SJCRH30 (cell line): ENCODE measurements at places on chromosomes 2 and 18. TPM values are rescaled to one million over a fixed set of nuclear protein-coding genes. Genes with fewer than 3 reads are reported as not detected.

The CGREF1 gene
- total RNA-seq, result 0.08 TPM in 1 of 2 replicates, not detected in the other

DNA sequence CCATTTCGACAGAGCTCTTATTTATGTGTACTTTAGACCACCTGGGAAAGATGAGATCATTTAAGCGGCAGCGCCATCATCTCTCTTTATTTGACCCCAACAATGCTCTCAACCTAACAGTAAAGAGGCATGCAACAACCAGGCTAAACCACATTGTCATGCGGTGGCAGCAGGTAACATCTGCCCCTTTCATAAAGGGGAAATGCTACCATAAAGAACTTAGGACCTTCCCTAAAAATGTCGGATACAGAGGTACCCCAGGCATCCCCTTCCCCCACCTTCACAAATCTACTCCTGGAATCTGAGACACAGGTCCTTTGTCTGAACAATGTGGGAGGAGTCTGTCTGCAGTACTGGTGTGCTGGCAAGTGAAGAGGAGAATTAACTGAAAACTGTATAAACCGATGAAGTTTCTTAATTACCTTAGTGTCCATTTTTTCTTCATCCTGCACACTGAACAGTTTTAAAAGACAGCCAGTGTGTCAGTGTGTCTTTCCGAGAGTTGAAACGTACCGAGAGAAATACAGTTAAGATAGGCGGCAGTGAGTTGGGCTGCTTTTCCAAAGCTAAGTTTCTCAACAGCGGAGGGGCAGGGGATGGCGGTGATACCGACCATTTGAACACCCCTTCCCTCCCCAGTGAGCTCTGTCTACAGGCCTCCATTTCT lies 1.9 kb downstream of the MEX3C start:
- H3K27ac ChIP-seq, result peak overlapping the region; percentile 89
- H3K36me3 ChIP-seq, result peaks cover 39% of the 10 kb centered on the region
- peak overlapping the region; percentile 96 for H3K4me3 ChIP-seq

The PRKRA gene
- 95.9 and 112 TPM in 2 replicates for total RNA-seq

DNA sequence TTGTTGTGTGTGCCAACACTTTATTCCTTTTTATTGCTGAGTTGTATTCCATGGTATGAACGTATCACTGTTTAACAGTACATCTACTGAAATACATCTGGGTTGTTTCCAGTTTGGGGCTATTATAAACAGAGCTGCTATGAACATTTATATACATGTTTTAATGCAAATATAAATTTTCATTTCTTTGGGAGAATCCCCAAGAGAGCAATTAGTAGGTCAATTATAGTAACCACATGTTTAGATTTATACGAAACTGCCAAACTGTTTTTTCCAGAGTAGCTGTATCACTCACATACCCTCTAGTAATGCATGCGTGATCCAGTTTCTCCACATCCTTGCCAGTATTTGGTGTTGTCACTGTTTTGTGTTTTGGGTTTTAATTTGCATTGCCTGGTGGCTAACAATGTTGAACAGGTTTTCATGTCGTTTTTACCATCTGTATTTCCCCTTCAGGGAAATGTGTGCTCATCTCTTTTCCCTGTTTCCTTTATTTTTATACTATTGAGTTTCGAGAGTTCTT lies 81.0 kb downstream of the TMEM131 start:
- peaks cover 6% of the 10 kb centered on the region; the same call in 1 of the 2 replicates for H3K36me3 ChIP-seq
- H3K27me3 ChIP-seq, result no peaks in the 10 kb centered on the region
- no peak overlapping the region for H3K4me3 ChIP-seq
- H3K27ac ChIP-seq, result no peak overlapping the region
- no peak for DNase-seq

DNA sequence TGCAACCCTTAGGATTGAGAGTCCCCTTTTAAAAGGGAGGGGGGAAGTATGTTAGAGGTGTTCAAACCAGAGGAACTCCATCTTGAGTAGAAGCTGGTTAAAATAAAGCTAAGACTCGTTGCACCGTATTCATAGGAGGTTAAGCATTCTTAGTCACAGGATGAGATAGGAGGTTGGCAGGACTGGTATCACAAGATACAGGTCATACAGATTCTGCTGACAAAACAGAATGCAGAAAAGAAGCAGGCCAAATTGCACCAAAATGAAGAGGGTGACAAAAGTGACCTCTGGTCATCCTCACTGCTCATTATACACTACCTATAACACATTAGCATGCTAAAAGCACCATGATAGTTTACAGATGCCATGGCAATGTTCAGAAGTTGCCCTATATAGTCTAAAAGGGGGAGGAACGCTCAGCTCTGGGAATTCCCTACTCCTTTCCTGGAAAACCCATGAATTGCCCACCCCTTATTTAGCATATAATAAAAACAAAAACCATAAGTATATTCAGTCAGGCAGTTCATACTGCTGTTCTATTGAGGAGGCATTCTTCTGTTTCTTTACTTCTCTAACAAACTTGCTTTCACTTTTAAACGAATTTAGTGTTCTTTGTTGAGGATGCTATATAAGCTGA lies 192.2 kb upstream of the NDUFV2 start:
- H3K27me3 ChIP-seq, result no peaks in the 10 kb centered on the region
- no peaks in the 10 kb centered on the region for H3K36me3 ChIP-seq

DNA sequence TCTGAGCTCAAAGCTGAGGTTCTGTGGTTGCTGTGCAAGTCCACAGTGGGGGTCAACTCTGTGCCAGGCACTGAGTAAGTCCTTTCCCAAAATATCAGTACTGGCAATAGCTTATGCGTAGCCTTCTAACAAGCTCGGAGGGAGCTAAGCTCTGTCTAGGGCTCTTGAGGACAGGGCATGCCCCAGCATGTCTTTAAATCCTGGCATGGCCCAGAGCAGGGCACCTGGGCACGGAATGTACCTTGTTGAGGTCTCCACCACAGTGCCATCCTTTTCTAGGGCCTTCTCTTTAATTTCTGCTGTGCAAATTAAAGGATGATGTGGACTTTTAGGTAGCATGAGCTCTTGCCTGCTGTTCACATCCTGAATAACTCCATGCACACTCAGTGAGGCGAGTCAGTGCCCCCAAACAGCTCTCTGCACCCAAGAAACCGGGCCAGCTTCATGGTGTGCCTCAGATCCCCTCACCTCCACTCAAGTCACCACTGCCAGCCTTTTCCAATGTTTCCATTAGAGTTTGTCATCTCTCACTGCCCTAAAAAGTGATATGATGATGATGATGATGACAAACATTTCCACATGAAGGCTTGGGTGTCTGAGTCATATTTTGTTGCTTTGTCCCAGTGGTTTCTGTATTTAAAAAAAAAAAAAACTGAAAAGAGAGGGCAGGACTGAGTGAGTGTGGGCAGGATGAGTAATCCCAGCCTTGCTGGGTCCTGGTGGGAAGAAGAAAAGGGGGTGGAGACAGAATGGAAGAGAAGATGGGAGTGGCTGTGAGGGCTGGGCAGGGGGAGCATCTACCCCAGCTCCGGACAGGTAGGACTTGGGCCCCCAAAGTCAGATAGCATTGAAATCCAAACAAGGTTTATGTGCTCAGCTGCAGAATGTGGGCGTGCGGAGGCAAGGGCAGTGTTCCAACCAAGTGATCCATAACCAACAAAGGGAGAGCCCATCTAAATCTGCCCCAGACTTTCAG lies 78.9 kb downstream of the ZBTB7C start:
- no peaks in the 10 kb centered on the region for H3K4me1 ChIP-seq
- no peak for DNase-seq
- H3K27me3 ChIP-seq, result no peaks in the 10 kb centered on the region
- no peaks in the 10 kb centered on the region for H3K36me3 ChIP-seq

DNA sequence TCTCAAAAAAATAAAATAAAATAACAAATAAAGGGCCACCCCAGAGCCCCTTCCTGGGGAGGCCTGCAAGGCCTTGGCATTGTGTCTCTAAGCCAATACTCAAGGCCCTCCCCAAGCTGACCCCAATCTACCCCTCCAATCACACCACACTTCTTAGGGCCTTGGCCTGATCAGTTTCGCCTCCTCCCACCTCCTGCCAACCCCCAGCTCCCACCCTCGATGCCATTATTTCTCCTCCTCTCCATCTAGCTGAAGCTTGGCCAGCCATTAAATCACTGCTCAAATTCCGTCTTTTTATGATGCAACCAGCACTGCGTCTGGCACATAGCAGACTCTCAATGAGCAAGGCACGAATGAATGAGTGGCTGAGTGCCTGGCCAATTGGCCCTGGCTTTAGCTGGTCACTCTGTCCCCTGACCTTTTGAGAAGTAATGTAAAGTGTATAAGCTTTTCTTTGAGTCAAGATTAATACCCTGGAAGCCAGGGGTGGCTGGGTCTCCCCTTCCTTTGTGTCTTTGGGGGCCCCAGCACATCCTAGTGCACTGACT lies 55.9 kb downstream of the SMAD7 start:
- H3K27ac ChIP-seq, result no peak overlapping the region
- H3K27me3 ChIP-seq, result no peaks in the 10 kb centered on the region
- no peak for DNase-seq
- no peak overlapping the region for H3K4me3 ChIP-seq
- H3K4me1 ChIP-seq, result peaks cover 5% of the 10 kb centered on the region
- H3K36me3 ChIP-seq, result no peaks in the 10 kb centered on the region

DNA sequence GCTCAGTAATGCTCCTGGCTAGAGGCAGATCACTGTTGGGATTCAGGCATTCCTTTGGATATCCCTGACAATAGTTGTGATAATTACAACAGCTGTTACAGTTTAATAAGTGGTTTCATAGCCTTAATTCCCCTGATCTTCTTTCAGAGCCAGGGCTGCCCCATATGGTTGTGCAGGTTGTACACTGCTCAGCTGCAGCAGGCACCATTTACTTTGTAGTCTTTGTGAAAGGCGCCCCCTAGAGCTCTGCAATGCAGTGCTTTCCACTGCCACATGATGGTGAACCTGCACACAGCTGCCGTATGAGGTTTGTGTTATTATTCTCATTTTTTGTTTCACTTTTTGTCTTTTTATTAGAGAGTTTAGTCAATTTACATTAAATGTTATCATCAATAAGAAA lies 239.1 kb downstream of the KCNS3 start:
- DNase-seq, result peak; percentile 84
- no peak overlapping the region for H3K27ac ChIP-seq
- H3K4me1 ChIP-seq, result peaks cover 11% of the 10 kb centered on the region
- H3K27me3 ChIP-seq, result no peaks in the 10 kb centered on the region
- no peaks in the 10 kb centered on the region for H3K36me3 ChIP-seq
- no peak overlapping the region for H3K4me3 ChIP-seq

- no peaks in the 10 kb centered on the region for H3K27me3 ChIP-seq
- no peaks in the 10 kb centered on the region for H3K36me3 ChIP-seq
- no peak overlapping the region for H3K4me3 ChIP-seq
Observed at GRCh38 chr2:10222-10875, 36.0 kb downstream of the FAM110C start.

GRCh38 chr2:64461271-64462058 lies 7.5 kb downstream of the LGALSL start:
- H3K27ac ChIP-seq, result no peak overlapping the region
- no peak overlapping the region for H3K4me3 ChIP-seq
- no peaks in the 10 kb centered on the region for H3K27me3 ChIP-seq
- DNase-seq, result no peak
- H3K4me1 ChIP-seq, result peaks cover 4% of the 10 kb centered on the region

- no peaks in the 10 kb centered on the region; the same call in 1 of the 2 replicates for H3K27me3 ChIP-seq
- no peaks in the 10 kb centered on the region for H3K36me3 ChIP-seq
- H3K27ac ChIP-seq, result no peak overlapping the region
- no peak for DNase-seq
Observed at GRCh38 chr2:69771461-69771860, 29.5 kb downstream of the ANXA4 start.

The DIPK1C gene
- not detected in 2 replicates for total RNA-seq

The C2orf15 gene
- total RNA-seq, result 0.24 and 0.25 TPM in 2 replicates

DNA sequence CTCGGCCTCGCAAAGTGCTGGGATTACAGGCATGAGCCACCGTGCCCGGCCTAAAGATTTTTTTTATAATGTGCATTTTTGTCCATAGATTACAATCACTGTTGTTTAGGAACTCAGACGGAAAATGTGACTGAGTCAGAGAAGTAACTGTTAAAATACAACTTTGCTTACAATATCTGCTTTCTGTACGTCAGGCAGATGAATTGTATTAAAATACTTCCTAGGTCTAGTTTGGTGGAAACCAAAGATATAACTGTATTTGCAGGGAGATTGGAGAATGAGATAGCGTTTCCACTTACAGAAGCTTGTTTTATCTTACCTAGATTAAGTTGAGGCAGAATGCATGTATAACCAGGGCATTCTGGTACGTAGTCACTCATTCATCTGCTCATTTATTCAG lies 36.7 kb downstream of the ASAP2 start:
- H3K27me3 ChIP-seq, result no peaks in the 10 kb centered on the region
- no peak overlapping the region for H3K27ac ChIP-seq
- peaks cover 20% of the 10 kb centered on the region for H3K4me1 ChIP-seq
- DNase-seq, result no peak
- H3K36me3 ChIP-seq, result no peaks in the 10 kb centered on the region; the same call in 1 of the 2 replicates

DNA sequence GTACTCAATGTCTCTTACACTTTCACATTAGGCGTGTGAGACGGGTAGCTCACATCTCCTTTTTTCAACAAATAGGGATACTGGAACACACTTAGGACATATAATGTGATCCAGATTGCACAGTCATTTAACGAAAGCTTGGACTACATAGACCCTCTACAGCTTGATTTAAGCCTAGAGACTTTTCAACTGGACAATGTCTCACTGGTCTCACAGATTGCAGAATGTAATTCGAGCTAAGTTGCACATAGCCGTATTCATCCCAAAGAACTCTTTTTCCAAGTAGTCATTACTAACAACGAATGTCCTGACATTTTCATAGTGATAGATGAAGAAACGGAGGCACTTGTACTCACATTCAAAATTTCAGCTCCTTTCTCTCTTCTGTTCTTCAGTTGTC lies 612.1 kb downstream of the ZEB2 start:
- no peaks in the 10 kb centered on the region for H3K36me3 ChIP-seq
- DNase-seq, result no peak
- H3K4me3 ChIP-seq, result no peak overlapping the region
- no peak overlapping the region for H3K27ac ChIP-seq
- H3K27me3 ChIP-seq, result no peaks in the 10 kb centered on the region

GRCh38 chr2:202237787-202238233 lies 587 bp downstream of the SUMO1 start:
- H3K4me3 ChIP-seq, result peak overlapping the region; percentile 76
- no peaks in the 10 kb centered on the region for H3K27me3 ChIP-seq
- peaks cover 9% of the 10 kb centered on the region for H3K4me1 ChIP-seq
- peak; percentile 45 for DNase-seq
- H3K36me3 ChIP-seq, result peaks cover 7% of the 10 kb centered on the region
- peak overlapping the region; percentile 46; the same call in 1 of the 2 replicates for H3K27ac ChIP-seq

DNA sequence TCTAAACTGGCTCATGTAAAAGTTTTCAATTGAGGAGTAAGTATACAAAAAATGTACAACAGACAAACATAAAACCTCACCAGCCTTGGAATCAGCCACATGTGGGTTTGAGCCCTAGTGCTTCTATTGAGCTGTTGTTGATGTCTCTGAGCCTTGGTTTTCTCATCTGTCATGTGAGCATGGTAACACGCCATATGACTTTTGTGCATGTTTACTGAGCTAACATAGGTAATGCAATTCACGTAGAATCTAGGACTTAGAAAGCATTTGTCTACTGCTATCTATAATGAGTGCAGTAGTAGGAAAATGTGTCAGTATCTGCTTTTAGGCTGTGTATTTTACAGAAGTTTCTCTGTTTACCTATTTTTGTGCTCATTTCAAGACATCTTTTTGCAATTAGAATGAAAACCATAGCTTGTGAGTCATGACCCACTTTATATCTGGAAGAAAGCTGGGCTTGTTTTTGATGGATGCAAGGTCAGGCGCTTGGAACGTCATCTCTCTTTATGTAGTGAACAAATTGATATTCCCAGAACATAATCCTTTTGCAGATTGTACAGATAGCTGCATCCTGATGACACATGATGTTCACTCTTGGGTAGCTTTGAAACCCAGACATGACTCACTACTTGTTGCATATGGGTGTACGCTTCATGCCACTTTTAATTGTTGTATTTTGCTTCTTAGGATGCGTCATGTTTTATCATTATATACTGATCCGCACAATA lies 94.3 kb downstream of the RNF144A start:
- H3K36me3 ChIP-seq, result no peaks in the 10 kb centered on the region
- H3K27ac ChIP-seq, result no peak overlapping the region
- H3K4me3 ChIP-seq, result no peak overlapping the region
- H3K4me1 ChIP-seq, result peaks cover 14% of the 10 kb centered on the region
- H3K27me3 ChIP-seq, result no peaks in the 10 kb centered on the region
